ENCODE measurements at places on chromosomes 1 and 21.

- DNase-seq, result peak; percentile 65
These were observed 6.3 kb upstream of the KYAT3 start for GRCh38 chr1:88998716-88999115.

- no peak for DNase-seq
These were observed 37.0 kb downstream of the TBCE start for GRCh38 chr1:235404190-235404589.

- DNase-seq, result no peak
These were observed 106.7 kb downstream of the CNIH3 start for GRCh38 chr1:224722838-224723237.

- no peak for DNase-seq
These were observed 110.8 kb downstream of the KCND3 start for GRCh38 chr1:111878649-111879048.

- DNase-seq, result no peak
These were observed 145.8 kb downstream of the PATJ start for GRCh38 chr1:61887931-61888564.

DNA sequence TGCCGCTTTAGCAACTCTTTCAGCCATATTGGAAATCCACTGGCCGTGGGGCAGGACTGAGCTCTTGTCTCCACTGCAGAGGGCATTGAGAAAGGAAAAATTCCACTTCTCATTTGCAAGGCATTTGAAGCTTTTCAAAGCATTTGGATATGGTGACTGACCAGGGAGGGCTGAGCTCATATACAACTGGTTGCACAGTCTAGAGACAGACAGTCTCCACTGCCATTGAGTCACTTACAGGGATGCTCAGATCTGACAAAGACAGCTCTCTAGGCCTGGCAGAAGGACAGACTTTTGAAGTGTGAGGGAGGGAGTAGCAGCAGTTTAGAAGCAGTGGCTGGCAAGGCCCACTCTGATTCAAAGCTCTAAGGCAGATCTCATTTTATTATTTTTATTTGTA lies 24.2 kb downstream of the NCF2 start:
- DNase-seq, result no peak

DNA sequence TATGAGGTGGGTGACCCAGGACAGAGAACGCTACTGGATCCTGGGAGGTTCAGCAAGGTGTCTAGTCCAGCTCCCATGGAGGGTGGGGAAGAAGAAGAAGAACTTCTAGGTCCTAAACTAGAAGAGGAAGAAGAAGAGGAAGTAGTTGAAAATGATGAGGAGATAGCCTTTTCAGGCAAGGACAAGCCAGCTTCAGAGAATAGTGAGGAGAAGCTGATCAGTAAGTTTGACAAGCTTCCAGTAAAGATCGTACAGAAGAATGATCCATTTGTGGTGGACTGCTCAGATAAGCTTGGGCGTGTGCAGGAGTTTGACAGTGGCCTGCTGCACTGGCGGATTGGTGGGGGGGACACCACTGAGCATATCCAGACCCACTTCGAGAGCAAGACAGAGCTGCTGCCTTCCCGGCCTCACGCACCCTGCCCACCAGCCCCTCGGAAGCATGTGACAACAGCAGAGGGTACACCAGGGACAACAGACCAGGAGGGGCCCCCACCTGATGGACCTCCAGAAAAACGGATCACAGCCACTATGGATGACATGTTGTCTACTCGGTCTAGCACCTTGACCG lies 8.6 kb upstream of the PIGV start:
- DNase-seq, result no peak
